Germinal center (tissue), 1 donor: ENCODE measurements at places on chromosomes 11 and 22.
A peak's percentile ranks its signal among the peaks of the same experiment; 100 is the strongest.

- DNase-seq: no peak
Observed at GRCh38 chr11:102347462-102348370, 702 bp downstream of the BIRC2 start.

GRCh38 chr11:8740129-8740528 is 57.5 kb downstream of the RPL27A start:
- DNase-seq: no peak

DNA sequence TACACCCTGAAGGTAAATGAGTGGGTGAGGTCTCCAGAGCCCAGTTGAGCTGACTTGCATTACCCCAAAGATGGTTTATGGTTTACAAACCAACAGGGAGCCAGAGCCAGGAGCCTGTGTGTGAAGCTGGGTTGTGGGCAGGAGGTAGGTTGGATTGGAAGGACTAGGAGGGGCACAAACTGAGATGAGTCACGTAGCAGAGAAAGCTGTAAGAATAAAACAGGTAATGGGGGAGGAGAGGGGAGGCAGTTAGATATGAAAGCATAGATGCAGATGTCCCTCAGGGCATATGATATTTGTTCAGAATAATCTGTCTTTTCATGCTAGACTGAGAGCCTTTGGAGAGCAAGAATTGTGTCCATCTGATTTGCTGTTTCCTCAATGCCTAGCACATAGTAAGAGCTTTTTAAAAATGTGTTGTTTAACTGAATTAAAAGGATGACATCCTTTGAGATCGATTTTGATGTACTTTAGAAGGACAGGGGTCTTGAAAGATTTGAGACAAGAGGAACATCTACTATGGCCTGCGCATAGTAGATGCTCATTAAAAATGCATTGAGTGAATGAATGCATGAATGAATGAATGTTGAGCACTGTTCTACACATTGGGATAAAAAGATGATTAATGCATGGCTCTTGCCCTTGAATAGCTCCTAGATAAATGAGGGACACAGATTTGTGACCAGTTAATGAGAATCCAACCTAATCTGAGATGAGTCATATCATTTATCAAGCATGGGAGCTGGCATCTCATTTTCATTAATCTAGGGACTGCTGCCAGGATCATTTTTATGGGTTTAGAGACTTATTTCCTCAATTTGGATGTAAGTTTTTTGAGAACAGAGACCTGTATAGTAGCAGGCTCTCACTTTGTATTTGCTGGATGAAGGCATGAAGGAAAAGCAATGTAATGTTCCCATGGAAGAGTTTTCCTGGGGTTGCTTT is 175.8 kb upstream of the BDNF start:
- DNase-seq: no peak

GRCh38 chr11:44760917-44761550 is 34.3 kb downstream of the TSPAN18 start:
- DNase-seq: no peak

GRCh38 chr11:88179141-88179540 is 3.9 kb upstream of the RAB38 start:
- DNase-seq: no peak

- peak; percentile 70 for DNase-seq
Observed at GRCh38 chr11:47186076-47186699, at the start of gene PACSIN3. Gene PACSIN3 (minus strand): TSS chr11:47186434. CDS start chr11:47182727, 3,707 bp downstream.

GRCh38 chr11:21988477-21988876 is 204.4 kb upstream of the ANO5 start:
- no peak for DNase-seq
